ENCODE measurements at places on chromosomes 5 and 9.

DNA sequence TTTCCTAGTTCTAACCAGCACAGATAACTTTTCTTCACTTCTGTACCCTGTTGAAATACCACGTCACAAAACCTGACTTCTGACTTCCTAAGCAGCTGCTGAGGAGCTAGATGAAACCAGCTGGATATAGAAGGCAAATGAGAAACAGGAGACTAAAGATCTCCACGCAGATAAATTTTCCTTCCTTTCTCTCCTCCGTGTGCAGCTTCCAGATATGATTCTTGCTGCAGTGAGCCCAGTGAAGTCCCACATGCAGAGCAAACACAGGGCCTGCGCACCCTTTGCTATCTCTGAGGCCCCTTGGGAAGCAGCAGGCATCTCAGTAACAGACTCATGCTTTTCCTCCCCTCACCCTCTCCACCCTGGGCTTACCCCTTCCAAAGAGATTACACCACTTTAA, 1638.3 kb downstream of the MAT2B start:
- DNase-seq, result no peak

GRCh38 chr9:2620919-2621721, 467 bp upstream of the VLDLR start:
- peak; percentile 71 for DNase-seq

GRCh38 chr5:83038924-83039323, 38.3 kb downstream of the TMEM167A start:
- DNase-seq, result no peak

DNA sequence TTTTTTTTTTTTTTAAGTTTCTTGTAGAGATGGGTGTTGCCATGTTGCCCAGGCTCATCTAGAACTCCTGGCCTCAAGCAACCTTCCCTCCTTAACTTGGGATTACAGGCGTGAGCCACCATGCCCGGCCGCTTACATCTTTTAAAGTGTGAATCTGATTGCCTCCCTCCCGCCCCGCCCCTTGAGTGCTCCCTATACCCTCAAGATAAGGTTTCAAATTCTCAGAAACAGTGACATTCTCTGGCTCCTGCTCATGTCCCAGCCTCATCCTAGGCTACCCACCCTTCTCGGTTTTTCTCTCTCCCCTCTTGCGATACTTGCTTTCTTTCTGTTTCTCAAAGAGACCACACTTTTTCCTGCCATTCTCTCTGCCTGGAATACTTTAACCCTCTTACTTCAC, 12.4 kb downstream of the MORN5 start:
- DNase-seq, result no peak

- DNase-seq, result no peak
Observed at GRCh38 chr5:22577711-22578110, 275.4 kb downstream of the CDH12 start.

DNA sequence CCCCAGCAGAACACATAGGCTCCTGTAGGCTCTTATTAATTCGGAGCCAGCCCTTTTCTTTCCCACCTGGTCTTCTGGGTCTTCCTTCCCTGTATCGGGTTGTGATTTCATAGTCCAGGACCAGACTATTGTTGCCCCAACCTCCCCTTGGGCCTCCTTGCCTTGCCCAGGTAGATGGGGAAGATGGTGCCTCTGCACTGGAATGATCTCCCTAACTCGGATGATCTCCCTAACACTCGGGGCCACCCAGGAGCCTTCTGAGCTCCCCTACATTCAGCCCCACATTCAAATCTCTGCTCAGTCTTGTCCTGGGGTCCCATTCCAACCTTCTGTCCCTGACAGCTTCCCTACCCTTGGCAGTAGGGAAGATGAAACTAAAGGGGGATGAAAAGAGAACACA, 2.7 kb upstream of the IRF1 start:
- DNase-seq, result peak; percentile 6
